Body of pancreas (tissue), 4 donors: ENCODE measurements at places on chromosomes 4 and X. TPM values are rescaled to one million over a fixed set of nuclear protein-coding genes. Genes with fewer than 3 reads are reported as not detected.

Gene CPZ
- 0.78 TPM for total RNA-seq

Gene UCHL1
- 103 TPM for total RNA-seq

Gene CABS1
- not detected for total RNA-seq

Gene AWAT2
- total RNA-seq = not detected

Gene MID1IP1
- 53.2 TPM for total RNA-seq

Gene TMSB15A
- not detected for total RNA-seq

Gene METTL14
- 8.0 TPM for total RNA-seq

Gene ADH4
- total RNA-seq = not detected

Gene ARSD
- 85.0 TPM for total RNA-seq

Gene PDLIM3
- 22.1 TPM for total RNA-seq

Gene GLOD5
- total RNA-seq = not detected

Gene HPSE
- total RNA-seq = 0.99 TPM

Gene INTS6L
- total RNA-seq = 6.9 TPM

Gene RRH
- total RNA-seq = not detected

DNA sequence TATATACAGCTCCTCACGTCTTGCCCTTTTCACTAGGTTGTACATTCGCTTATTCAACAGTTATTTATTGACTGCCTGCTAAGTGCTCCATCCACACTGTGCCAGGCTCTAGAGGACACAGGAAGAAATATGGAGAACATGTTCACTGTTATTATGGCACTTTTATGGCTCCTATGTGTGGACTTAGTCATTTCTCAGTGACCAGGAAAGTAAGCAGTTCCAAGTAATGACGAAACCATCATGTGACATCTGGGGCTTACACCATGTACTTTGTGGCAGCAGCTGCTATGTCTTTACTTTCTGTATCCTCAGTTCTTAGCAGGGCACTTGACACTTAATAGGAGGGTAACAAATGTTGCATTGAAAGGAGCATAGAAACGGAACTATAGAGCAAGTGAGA is 278.0 kb downstream of the ANK2 start:
- DNase-seq = no peak

DNA sequence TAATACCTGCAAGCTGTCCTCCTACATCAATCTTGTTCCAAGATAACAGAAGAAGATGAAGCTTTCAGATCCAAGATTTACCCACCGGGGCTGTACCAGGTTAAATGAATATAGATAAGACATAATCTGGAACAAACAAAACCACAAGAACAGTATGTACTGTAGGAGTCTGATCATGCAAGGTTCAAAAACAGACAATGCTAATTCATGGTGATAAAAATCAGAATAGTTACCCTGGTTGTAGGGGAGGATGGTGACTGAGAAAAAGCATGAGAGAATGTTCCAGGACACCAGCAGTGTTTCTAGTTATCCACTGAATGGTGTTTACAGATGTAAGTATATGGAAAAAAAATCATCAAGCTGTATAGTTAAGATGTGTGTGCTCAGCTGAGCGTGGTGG is 211.6 kb upstream of the TBL1X start:
- DNase-seq = no peak

GRCh38 chr4:87913896-87914295 is 61.6 kb upstream of the SPP1 start:
- no peak for DNase-seq

DNA sequence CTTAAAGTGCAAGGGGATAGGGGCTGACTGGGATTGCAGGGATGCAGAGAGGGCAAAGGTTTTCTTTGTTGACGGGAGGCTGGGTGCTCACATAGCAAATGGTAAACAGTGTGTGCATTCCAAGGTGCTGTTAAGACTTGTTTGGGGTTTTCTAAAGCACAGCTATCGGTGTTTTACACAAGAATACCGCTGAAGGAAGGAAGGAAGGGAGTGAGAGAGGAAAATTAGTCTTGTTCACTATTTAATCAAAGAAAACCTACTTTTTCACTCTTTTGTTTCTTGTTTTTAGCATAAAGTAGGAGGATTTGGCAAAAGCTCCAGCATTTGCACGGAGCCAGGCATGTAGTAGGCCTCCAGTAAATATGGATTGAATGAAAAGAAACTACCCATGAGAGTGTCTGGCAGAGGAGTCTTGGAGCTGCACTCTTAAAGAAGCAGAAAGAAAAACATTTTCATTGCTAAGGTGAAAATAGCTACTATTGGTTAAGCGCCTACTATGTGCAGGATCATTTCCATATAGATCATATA is 99.7 kb downstream of the FIP1L1 start:
- no peak for DNase-seq

- DNase-seq = no peak
Measured at GRCh38 chr4:95023110-95023509, 265.4 kb downstream of the BMPR1B start.

- DNase-seq = no peak
Measured at GRCh38 chrX:85922821-85923220, 124.5 kb downstream of the CHM start.

DNA sequence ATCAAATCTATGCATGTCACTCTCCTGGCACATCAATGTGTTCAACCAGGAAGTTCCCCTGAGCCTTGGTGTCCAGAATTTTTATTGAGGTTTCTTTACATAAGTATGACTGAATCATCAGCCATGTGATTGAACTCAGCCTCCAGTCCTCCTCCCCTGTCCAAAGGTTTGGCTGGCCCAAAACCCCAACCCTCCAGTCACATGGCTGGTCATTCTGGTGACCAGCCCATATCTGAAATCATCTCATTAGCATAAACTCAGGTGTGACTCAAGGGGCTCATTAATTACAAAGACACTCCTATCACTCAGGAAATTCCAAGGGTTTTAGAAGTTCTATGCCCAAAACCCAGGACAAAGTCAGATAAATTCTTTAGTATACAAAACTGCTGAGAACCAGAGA is 20.6 kb upstream of the SUPT20HL2 start:
- no peak for DNase-seq

- DNase-seq = peak; percentile 84
Measured at GRCh38 chr4:99405433-99406115, 29.6 kb downstream of the ADH7 start.

- no peak for DNase-seq
Measured at GRCh38 chr4:145808021-145808650, 128.2 kb downstream of the C4orf51 start.

- no peak for DNase-seq
Measured at GRCh38 chr4:184951668-184952160, 66.6 kb upstream of the HELT start.

- DNase-seq = no peak
Measured at GRCh38 chrX:41541386-41541785, 94.2 kb downstream of the NYX start.

DNA sequence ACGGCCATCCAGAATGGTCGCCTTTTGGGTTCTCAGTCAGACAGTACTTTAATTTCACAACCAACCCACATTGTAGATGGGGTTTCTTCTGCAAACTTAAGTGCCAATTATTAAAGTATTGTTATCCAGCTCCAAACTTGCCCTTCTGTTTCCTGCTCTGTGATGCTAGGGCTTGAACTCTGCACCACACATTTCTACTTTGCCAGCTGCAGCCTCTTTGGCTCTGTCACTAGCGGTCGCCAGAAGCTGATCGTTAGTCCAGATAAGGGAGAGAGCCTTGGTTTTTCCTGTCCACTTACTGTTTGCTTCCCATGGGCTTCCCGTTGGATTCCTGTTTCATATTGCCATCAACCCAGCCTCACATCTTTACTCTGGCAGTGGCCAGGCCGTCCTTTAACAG is 196.6 kb downstream of the ASB9 start:
- DNase-seq = no peak

DNA sequence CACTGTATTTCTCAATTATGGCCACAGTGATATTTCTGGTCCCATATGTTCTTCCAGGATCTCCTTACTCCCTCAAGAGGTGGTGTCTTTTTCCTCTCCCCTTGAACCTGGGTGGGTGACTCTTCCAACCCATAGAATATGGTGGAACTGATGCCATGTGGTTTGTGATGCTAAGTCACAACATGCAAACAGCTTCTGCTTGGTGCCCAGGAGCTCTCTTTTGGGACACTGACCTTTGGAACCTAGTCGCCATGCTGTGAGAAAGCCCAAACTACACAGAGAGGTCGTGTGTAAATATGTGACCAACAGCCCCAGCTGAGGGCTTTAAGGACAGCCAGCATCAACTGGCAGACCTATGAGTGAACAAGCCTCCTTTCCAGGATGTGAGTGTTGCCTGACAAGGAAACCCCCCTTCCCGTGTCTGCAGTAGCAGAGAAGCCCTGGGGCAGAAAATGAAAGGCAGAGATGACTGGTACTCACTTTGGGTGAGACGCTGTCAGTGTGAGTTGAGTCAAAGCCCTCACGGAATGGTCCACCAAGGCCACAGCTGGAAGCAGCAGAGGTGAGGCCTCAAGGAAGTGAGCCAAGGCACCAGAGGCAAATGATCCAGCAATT is 223.4 kb downstream of the BCOR start:
- no peak for DNase-seq

- DNase-seq = no peak
Measured at GRCh38 chr4:100649417-100649816, 131.6 kb upstream of the EMCN start.

GRCh38 chr4:86233681-86234080 is 126.2 kb downstream of the MAPK10 start:
- no peak for DNase-seq

DNA sequence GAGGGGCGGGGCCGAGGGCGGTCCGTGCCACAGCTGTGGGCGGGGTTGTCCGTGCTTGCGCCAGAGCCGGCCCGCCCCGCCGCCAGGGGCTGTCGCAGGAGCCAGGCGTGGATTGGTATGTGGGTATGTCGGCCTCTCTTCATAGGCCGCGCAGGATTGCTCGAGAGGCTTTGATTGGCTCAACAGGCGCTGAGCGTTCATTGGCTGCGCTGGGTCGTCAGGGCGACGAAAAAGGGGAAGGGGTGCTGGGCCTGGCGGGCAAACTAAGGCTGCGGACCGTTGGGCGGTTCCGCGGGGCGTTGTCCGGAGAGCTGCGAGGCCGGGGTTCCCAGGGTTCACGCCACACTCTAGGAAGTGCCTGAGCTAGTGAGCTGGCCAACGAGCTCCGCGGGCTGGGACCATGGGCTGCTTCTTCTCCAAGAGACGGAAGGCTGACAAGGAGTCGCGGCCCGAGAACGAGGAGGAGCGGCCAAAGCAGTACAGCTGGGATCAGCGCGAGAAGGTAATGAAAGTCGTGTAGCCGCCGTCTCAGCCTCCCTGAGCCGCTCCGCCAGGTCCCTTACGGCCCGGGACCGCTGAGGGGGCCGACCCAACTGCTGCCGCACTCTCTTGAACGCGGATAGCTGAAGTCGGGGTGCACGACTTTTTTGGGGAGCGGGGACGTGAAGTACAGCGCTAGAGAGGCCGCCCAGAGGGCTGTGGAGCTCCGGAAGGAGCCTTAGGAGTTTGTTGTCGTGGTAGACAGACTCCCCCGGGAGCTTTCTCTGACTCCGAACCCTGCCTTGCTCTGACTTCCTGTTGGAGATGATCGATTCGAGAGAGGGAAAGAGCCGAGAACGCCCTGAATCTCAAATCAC is at the start of gene RP2:
RP2 (plus strand) TSS at position 343 of the 857 bp plus-strand sequence; CDS start at position 401, 58 bp downstream.
- DNase-seq = peak; percentile 91

- no peak for DNase-seq
Measured at GRCh38 chrX:74509989-74510388, 88.7 kb downstream of the SLC16A2 start.

- no peak for DNase-seq
Measured at GRCh38 chr4:14990484-14990883, 11.8 kb upstream of the CPEB2 start.

GRCh38 chrX:17848545-17849265 is 12.4 kb downstream of the RAI2 start:
- no peak for DNase-seq

DNA sequence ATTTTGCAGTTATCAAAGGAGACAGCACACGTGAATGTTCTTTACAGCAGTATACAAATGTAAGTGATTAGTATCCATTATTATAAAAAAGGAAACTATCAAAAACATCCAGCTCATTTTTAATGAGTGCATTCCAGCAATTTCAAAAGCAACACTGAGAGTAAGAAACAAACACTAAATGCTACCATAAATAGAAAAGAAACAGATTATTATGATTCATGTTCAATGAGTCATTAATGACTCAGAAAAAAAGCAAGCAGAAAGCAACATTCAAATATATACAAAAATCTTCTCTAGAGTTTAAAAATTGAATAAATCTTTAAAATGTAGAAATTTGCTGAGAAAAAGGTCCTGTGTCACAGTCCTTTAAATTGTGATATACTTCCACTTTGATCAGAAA is 346.5 kb upstream of the FMR1 start:
- no peak for DNase-seq

DNA sequence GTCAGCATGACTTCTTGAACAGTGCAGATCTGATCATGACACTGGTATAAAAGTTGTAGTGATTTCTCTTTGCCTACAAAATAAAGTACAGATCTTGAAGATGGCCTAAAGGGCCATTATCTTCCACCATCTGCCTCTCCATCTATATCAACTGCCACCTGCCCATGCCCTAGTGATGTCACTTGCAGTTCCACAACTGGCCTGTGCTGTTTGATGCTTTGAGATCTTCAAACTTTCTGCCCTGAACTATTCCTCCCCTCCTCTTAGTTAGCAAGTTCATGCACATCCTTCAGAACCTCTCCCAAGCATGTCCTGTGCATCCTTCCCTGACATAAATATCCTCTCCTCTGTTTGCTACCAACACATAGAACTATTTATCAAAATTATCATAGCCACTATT is 217.0 kb downstream of the SOWAHB start:
- no peak for DNase-seq
